ENCODE measurements at places on chromosomes 12 and 14.
A peak's percentile ranks its signal among the peaks of the same experiment; 100 is the strongest.

DNA sequence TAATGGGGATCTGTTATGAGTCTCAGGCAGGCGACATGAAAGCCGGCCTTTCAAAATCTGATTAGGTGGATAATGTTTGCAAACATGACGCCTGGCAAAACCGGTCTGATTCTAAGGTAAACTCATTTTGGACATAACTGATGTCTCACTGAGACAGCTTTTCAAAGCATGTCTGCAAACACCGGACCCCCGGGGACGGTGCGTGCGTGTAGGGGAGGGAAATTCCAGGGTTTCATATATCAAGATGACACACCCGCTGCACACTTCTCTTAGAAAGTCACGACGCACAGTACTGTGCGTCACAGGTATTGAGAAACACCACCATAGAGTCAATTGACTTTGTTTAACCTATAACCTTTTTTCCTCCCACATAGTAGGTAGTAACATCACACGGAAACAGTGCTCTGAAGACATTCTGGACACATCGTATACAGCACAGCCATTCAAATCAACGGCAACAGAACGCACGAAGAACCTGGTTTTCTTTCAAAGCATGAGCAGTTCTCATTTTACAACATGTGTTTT lies 43.9 kb upstream of the TESC start:
- no peak for DNase-seq

GRCh38 chr12:88896958-88897357 lies 316.7 kb upstream of the KITLG start:
- DNase-seq: peak; percentile 84

- DNase-seq: peak; percentile 59
These were observed 179.9 kb upstream of the ATF7IP start for GRCh38 chr12:14185427-14186192.

- peak; percentile 99 for DNase-seq
These were observed 17.0 kb downstream of the ANO6 start for GRCh38 chr12:45232756-45233372.

DNA sequence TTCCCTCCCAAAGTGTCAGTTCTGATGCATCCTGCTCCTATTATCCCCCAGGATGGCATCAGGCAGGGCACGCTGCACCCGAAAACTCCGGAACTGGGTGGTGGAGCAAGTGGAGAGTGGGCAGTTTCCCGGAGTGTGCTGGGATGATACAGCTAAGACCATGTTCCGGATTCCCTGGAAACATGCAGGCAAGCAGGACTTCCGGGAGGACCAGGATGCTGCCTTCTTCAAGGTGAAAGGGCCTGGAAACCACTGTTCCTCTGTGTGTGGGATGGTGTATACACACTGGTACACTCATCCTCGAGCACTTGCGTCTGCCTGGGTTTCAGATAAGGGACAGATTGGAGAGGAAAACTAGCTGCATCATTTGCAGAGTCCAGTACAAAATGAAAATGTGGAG lies 1.0 kb downstream of the IRF9 start:
- no peak for DNase-seq

GRCh38 chr12:128817111-128818015 lies 6.4 kb downstream of the SLC15A4 start:
- peak; percentile 5 for DNase-seq

DNA sequence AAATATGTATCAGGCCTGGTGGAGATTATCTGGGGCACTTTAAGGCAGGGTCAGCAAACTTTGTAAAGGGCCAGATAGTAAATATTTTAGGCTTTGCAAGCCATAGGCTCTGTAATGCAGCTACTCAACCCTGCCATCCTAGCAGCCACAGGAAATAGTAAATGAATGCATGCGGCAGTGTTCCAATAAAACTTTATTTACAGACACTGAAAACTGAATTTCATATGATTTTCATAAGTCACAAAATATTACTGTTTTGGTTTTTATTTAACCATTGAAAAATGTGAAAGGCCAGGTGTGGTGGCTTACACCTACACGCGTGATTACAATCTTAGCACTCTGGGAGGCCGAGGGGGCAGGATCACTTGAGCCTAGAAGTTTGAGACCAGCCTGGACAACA lies 3.2 kb upstream of the CAMKK2 start:
- DNase-seq: no peak

GRCh38 chr14:36479344-36479743 lies 40.7 kb downstream of the NKX2-1 start:
- no peak for DNase-seq

GRCh38 chr14:42222924-42223471 lies 616.3 kb downstream of the LRFN5 start:
- peak; percentile 61 for DNase-seq

DNA sequence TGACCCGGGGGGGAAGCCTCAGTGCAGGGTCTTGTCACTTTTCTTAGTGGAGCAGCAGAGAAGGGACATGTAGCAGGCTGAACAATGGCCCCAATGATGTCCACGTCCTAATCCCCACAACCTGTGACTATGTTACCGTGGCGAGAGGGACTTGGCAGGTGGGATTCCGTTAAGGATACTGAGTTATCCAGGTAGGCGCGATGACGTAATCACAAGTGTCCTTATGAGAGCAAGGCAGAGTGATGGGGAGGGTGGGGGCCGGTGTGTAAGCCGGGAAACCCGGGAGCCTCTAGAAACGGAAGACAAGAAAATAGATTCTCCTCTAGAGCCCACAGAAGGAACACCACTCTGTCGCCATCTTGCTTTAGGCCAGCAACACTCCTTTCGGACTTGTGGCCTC lies 4.4 kb downstream of the OTUB2 start:
- no peak for DNase-seq

DNA sequence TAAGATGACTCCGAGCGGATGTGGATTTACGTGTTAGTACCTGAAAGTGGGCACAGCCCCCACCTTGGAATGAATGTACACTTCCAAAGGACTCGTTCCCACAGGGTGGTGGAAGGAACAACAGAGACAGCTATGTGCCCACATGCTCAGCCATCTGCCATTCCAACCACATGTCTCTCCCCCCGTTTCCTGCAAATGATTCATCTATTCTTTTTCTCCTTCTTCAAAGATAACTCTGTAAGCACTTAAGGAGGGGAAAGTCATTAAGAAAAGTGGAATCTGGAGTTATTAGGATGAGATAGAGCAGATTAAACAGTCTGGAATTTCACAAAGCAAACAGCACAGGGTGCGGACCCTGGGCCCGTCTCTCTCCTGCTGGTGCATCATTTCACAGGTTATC lies 18.5 kb upstream of the DUSP6 start:
- DNase-seq: peak; percentile 85

DNA sequence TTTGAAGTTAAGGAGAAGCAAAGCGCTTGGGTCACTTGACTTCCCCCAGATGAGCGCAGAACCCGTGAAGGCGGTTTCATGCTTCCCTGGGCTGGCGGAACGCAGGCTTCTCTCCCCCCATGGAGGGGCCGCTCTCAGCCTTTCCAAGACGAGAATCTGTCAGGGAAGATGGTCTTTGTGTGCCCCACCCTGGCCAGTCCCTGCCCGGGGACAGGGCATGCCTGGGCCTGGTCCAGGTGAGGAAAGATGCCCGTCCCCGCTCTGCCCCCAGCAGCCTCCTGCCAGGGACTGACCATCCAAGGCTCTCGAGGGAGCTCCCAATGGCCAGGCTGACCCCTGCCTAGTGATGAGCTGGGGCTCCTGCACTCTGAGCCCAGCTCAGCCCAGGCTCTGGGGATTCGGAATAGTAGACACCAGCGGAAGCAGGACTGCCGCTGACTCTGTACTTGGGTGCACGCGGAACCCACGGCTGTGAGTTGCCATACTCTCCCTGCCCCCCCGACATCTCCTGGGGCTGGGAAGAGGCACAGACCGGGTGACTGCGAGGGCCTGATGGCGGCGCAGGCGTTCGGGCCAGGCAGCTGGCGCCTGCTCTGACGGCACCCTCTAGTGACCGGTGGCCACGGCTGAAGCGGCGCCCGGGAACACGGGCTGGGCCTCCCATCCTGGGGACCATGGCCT lies 142.2 kb upstream of the FKBP4 start:
- no peak for DNase-seq

GRCh38 chr12:53746592-53747092 lies 5.1 kb downstream of the CISTR start:
- peak; percentile 92 for DNase-seq

- no peak for DNase-seq
These were observed 19.6 kb downstream of the OTUB2 start for GRCh38 chr14:94045563-94046345.

- DNase-seq: no peak
These were observed 4.7 kb downstream of the ANGEL1 start for GRCh38 chr14:76808011-76808410.

GRCh38 chr12:24229031-24229700 lies 279.7 kb upstream of the SOX5 start:
- no peak for DNase-seq

DNA sequence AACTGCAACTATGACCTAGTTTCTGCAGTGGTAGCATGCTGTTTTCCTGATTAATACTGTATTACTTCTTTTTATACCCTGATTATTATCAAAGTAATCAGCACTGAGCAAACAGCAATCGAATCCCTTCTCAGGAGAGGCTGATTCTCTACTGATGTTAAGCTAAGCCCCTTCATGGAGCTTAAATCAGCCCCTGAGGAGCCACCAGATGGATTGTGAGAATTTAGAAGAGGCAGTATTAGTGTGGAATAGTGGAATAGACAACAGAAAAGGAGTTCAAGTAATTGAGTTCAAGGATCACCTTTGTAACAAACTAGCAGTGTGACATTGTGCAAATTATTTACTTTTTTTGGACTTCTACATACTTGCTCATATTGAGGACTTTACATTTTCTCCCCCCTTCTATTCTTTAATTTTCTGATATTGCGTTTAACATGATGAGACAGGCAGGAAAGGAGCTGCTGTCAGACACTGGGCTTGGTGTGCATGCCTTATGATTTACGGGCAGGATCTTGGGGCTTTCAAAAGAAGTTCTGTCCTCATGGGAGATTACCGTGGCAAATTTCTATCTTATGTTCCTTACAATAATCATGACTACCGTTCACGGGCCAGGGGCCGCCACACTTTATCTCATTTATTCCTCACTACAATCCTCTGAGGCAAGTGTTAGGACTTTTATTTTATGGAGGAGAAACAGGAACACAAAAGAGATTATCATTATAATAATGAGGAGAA lies 68.0 kb downstream of the PTPRR start:
- no peak for DNase-seq

- DNase-seq: peak; percentile 55
These were observed 3.9 kb downstream of the FLRT2 start for GRCh38 chr14:85533861-85534291.

DNA sequence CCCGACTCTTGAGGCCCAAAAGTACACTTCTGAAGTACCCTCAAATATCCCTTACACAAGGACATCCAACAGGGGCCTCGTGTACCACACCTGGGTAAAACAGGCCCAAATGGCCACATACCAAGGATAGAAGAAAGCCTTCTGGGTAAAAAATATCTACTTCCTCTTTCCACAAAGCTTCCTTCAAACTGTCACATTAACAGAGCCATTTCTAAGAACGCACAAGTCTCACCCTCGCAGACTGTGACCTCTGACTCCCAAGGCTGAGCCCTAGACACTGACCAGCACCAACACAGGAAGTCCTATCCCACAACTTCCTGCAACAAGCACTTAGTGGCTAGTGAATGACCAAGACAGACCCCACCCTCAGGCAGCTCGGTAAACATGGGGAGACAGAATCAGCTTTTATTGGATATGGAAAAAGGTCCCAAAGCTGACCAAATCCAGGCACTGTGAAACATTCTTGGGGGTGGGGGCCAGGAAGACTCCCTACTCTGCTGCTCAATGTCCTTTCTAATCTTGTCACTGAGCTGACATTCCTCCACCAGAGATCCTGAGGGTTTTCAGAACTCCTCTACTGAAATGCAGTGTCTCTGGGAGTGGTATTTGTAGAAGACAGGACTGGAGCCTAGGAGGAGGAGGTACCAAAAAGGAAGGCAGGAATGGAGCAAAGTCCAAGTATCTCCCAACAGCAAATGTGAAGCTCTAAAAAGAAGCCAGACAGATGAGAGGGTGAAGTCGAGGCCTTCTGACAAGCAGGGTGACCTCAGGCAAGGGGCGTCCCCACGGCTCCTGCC lies 15.9 kb downstream of the KCTD10 start:
- peak; percentile 85 for DNase-seq

DNA sequence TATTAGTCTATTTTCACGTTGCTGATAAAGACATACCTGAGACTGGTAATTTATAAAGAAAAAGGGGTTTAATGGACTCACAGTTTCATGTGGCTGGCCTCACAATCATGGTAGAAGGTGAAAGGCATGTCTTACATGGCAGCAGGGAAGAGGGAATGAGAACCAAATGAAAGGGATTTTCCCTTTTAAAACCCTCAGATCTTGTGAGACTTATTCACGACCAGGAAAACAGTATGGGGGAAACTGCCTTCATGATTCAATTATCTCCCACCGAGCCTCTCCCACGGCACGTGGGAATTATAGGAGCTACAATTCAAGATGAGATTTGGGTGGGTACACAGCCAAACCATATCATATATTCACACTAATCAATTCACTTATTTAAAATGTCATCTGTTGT lies 41.4 kb downstream of the KTN1 start:
- no peak for DNase-seq

- peak; percentile 88 for DNase-seq
These were observed 76.3 kb downstream of the SCAF11 start for GRCh38 chr12:45914090-45914489.

- DNase-seq: no peak
These were observed 254.8 kb downstream of the PDZRN4 start for GRCh38 chr12:41442896-41443295.

DNA sequence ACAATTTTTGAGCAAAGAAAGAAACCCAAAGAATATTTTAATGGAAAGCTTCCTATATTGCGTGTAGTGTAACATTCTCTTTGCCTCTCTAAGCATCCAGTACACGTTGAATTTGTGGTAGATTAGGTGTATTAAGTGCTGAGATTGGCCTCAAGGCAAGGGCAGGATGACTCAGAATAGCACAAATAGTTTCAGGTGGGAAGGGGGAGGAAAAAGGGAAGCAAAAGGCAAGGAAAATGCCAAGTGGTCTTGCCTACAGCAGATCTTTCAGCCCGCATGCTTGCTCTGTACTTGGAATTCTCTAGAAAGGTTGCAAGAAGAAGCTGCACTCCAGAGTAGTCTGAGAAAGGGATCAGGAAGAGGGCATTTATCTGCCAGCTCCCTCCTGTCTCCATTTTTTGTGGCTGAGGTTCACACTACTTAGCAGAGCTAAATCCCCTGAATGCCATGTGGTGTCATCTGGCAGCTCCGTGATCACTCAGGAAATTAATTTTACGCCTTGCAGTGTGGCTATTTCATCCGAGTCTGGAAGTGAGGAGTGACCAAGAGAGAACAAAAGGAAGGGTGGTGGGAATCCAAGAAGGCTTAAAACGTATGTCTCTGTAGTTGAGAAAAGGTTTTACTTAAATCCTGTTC lies 28.5 kb downstream of the CDKN1B start:
- peak; percentile 18 for DNase-seq

- peak; percentile 51 for DNase-seq
These were observed 48.7 kb downstream of the PPFIBP1 start for GRCh38 chr12:27572486-27573255.

GRCh38 chr12:74889073-74889472 lies 320.6 kb downstream of the KCNC2 start:
- DNase-seq: no peak

All from ELR (cell line).